Upper lobe of right lung (tissue), 1 donor: ENCODE measurements at places on chromosomes 4 and X. TPM values are rescaled to one million over a fixed set of nuclear protein-coding genes. Genes with fewer than 3 reads are reported as not detected.

GRCh38 chr4:108533876-108534275 lies 86.5 kb upstream of the RPL34 start:
- DNase-seq: no peak

The DRP2 gene
- total RNA-seq: not detected

- no peak for DNase-seq
Observed at GRCh38 chr4:111959222-111959621, 186.0 kb upstream of the FAM241A start.

GRCh38 chr4:141962486-141962885 lies 326.1 kb downstream of the IL15 start:
- no peak for DNase-seq

- no peak for DNase-seq
Observed at GRCh38 chr4:165580351-165580905, 201.6 kb downstream of the CPE start.

The CLDN34 gene
- total RNA-seq: 0.55 TPM

DNA sequence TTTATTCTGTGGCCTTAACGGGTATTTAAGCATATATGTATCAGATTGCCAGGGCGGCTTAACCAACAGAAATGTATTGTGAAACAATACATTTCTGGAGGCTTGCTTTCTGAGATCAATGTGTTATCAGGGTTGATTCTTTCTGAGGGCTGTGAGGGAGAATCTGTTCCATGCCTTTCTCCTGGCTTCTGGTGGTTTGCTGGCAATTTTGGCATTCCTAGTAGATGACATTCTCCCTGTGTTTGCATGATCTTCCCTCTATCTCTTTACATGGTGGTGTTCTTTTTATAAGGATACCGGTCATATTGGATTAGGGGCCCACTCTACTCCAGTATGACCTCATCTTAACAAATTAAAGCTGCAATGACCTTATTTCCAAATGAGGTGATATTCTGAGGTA lies 16.9 kb upstream of the CEP135 start:
- DNase-seq: no peak

The PCDH18 gene
- total RNA-seq: 6.9 TPM

DNA sequence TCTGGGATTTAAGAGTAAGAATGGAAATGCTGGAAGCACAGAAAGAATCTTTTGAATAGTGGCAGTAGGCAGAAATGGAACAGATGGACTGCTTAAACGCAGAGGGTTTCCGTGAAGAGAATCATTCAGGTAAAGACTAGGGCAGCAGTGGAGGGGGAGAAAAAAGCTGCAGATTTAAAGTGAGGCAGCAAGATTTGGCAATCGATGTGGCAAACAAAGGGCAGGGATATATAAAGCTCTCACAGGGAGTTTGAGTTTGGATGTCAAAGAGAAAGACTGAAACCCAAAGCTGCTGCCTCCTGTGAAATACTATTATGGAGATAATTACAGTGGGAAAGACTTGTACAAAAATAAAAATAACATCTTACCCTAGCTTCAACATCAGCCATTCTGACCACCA lies 384.0 kb downstream of the CENPC start:
- DNase-seq: no peak

The FANCB gene
- 1.2 TPM for total RNA-seq

The AADAT gene
- 8.9 TPM for total RNA-seq

DNA sequence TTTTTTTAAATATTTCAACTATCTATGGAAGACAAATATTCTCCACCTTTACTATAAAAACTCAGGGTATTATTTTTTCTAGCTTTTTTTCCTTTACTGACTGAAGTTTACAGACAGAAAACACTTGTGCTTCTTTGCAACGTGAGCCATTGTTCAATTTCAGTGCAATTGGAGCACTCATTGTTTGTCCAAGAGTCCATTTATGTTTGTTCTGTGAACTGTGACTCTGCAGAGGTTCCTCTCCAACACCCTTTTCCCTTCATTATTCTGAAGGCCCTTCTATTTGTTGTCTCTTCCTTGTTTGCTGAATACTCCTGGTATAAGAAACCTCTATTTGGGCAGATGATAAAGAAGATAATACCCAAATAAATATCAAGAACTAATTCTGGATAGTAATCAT lies 37.4 kb downstream of the DAPP1 start:
- no peak for DNase-seq
